ENCODE measurements at places on chromosomes 2 and 18.

DNA sequence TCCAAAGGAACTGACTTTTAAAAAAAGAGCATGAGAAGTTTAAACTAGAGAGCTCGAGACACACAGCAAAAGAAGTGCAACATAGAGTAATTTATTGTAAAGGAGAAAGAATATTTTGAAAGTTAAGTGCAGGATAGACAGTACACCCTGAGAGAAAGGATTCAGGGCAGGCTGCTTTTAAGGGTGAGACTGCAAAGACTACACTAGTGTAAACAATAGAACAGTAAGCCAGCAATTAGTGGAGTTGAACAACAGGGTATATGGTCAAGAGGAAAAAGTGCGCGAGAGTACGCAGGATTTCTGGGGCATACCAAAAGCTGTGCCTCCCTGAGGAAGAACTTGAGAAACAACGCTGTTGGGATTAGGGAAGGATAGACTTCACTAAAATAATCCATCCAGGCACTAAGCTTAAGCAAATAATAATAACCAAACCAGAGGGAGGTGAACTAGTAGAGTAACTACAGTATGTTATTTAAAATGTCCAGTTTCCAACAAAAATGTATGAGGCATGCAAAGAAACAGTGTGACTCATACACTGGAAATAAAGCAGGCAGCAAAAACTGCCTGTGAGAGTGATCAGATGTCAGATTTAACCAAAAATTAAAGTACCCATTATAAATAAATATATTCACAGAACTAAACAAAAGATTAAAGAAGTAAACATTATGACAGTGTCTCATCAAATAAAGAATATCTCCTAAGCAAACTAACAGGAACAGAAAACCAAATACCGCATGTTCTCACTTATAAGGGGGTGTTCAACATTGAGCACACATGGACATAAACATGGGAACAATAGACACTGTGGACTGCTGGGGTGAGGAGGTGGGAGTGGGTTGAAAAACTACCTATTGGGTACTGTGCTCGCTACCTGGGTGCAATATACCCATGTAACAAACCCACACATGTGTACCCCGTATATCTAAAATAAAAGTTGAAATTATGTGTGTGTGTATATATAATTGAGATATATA is 40.5 kb upstream of the EMILIN2 start:
- DNase-seq: no peak

DNA sequence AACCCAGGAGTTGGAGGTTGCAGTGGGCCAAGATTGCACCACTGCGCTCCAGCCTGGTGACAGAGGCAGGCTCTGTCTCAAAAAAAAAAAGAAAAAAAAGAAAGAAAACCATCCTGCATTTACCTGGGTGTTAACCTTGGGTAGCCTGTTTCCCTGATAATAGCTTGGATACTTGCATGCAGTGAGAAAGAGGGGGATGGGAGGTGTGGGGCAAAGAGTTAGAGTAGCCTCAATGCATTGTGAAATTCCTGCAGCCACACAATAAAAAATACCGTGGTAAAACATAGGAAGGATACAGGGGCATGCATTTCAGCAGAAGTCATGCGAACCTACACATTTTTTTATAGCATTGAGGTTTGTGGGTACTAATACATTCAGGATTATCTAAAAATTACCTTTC is 76.6 kb upstream of the ZNF516 start:
- no peak for DNase-seq

GRCh38 chr2:106020032-106020431 is 174.1 kb downstream of the UXS1 start:
- no peak for DNase-seq

DNA sequence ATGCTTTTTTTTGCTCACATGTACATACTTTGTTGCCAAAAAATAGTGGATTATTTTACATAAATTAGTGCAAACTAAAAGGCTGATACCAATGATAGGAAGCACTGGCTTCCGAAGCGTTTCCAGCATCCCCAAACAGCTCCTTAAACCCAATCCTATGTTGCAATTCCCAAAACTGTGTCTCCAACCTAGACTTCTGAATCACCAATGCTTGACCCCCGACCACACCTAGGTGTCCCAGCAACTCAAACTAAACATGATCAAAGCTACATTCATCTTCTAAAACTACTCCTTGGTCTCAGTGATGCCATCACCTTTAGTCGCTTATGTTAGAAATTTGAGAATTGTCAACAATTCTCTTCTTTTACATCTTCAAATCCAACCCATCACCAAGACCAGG is 13.4 kb downstream of the ATP8B1 start:
- no peak for DNase-seq

Measured in SIG-M5 (cell line).